ENCODE measurements at places on chromosomes 2 and 18.
A peak's percentile ranks its signal among the peaks of the same experiment; 100 is the strongest.

GRCh38 chr2:239819974-239820555 is 205.1 kb downstream of the NDUFA10 start:
- peak; percentile 77 for DNase-seq

GRCh38 chr2:5926871-5927512 is 234.8 kb downstream of the SOX11 start:
- no peak for DNase-seq

DNA sequence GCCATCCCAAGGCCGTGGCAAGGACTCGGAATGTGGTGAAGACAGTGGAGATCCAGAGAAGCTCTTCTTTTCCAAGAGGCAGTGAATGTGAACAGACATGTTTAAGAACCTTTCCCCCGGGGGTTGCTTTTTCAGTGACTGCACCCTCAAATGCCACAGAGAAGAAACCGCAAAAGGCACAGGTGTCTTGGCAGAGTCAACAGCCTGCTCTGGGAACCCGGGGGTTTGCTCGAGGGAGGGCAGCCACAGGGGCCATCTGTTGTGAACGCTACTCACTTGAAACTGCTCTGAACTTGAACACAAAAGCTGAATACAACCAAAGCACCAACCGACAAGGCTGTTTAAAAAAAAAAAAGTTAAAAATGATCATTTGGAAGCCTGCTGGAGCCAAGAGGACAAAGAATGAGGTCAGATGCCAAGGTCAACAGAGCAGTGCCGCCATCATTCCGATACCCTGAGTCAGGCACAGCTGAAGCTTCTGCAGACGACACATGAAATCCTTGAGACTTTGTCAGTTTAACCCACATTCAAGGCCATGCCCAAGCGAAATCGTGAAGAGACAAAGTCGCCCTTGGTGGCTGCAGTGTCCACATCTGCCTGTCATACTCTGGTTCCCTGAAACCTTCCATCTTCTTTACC is 47.4 kb downstream of the PSMG2 start:
- DNase-seq, result no peak

GRCh38 chr18:23758281-23758680 is 69.0 kb downstream of the LAMA3 start:
- DNase-seq, result no peak

DNA sequence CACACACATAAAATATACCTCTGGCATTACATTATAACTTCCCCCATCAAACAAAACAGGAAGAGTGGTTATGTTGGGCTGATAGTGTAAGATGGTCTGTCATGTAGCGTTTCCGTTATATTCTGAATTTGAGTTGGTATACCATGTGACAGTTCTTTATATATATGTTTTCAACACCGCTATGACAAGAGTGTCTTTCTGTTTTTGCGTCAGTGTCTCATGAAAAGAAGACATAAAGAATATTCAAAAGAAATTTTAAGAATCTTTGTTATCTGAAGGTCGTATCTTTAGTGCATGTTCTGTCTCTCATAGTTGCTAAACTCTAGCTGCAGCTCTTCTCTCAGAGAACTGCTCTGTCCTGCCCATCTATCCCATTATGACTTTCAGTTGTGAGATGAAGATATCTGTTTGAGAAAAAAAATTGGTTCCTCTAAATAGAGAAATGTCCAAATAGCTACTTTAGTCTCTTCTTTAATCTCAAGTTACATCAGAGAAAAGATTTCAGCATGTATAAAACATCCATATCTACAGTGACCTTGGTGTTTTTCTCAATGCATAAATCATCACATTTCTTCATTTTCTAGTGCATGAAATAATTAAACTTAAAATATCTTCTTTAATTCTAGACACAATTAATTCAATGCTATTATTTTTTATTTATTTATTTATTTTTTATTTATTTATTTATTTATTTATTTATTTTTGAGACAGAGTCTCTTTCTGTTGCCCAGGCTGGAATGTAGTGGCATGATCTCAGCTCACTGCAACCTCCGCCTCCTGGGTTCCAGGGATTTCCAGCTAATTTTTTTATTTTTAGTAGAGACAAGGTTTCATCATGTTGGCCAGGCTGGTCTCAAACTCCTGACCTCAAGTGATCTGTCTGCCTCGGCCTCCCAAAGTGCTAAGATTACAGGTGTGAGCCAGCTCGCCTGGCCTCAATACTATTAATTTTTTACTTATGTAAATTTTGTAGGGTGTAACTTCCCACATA is 24.3 kb upstream of the PSME4 start:
- DNase-seq, result no peak

GRCh38 chr2:168727904-168728470 is 74.5 kb upstream of the NOSTRIN start:
- DNase-seq, result no peak

GRCh38 chr2:198476007-198476406 is 671.6 kb downstream of the PLCL1 start:
- no peak for DNase-seq

DNA sequence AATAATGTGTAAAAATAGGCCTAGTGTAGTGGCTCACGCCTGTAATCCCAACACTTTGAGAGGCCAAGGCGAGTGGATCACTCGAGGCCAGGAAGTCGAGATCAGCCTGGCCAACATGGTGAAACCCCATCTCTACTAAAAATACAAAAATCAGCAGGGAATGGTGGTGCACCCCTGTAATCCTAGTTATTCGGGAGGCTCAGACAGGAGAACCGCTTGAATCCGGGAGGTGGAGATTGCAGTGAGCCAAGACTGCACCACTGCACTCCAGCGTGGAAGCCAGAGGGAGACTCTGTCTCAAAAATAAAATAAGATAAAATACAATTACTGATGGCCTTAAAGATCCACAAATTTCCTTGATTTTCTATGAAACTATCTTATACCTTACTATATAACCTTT is 3.8 kb downstream of the ATF2 start:
- no peak for DNase-seq

GRCh38 chr2:6249557-6249956 is 557.4 kb downstream of the SOX11 start:
- no peak for DNase-seq

DNA sequence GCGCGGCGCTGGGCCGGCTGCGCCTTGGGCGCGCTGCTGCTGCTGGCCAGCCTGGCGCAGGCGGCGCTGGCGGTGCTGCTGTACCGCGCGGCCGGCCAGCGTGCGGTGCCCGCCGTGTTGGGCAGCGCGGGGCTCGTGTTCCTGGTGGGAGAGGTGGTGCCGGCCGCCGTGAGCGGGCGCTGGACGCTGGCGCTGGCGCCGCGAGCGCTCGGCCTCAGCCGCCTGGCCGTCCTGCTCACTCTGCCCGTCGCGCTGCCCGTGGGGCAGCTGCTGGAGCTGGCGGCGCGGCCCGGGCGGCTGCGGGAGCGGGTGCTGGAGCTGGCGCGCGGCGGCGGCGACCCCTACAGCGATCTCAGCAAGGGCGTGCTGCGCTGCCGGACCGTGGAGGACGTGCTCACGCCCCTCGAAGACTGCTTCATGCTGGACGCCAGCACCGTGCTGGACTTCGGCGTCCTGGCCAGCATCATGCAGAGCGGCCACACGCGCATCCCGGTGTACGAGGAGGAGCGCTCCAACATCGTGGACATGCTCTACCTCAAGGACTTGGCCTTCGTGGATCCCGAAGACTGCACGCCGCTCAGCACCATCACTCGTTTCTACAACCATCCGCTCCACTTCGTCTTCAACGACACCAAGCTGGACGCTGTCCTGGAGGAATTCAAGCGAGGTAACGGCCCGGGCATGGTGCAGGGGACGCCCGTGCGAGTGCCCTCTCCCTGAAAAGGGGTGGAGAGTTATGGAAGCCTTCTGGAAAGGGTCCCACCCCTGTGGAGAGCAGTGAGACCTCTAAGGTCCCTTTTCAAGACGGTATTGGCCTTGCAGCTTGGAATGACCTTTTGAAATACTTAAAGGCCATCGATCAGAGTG is 1.0 kb downstream of the CNNM3 start:
- no peak for DNase-seq

- DNase-seq, result no peak
These were observed 82.3 kb downstream of the ANTXR1 start for GRCh38 chr2:69095305-69095704.

- DNase-seq, result no peak
These were observed 766 bp downstream of the PDE6D start for GRCh38 chr2:231780123-231780908.

- no peak for DNase-seq
These were observed 323.2 kb upstream of the THSD7B start for GRCh38 chr2:136441979-136442714.

DNA sequence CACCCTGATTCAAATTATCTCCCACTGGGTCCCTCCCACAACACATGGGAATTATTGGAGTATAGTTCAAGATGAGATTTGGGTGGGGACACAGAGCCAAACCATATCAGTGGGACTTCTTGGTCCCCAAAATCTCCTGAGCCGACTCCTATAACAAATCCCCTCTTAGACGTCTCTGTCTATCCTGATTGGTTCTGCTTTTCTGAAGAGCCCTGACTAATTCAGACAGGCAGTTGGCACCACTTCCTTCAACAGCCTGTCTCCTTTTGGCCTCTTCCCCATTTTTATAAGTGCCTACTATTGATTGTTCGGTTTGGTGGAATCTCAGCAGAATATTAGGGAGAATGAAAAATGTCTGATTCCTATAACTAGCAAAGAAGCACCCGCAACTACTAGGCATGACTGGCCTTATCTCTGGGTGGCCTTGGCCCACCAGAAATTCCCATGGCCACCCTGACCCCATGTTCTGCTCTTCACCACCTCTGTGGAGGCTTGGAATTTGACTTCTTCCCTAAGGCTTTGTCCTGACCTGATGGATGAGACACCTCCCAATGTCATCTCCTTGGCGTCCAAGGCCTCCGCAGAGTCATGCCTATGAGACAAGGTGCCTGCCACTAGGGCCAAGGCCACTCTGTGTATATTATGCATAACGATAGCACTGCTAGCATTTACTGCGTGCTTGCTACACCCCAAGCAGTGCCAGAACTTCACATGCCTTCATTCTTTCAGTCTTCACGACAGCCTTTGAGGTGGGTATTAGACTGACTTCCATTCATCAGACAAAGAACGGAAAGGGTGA is 218.9 kb upstream of the COPS8 start:
- no peak for DNase-seq

- no peak for DNase-seq
These were observed 71.7 kb downstream of the LIMS1 start for GRCh38 chr2:108605947-108606346.

- DNase-seq, result no peak
These were observed 13.0 kb upstream of the LAPTM4A start for GRCh38 chr2:20064421-20064820.

- no peak for DNase-seq
These were observed 32.4 kb downstream of the ID2 start for GRCh38 chr2:8714283-8714682.

- no peak for DNase-seq
These were observed 650.8 kb downstream of the DCDC2C start for GRCh38 chr2:4354164-4354563.

DNA sequence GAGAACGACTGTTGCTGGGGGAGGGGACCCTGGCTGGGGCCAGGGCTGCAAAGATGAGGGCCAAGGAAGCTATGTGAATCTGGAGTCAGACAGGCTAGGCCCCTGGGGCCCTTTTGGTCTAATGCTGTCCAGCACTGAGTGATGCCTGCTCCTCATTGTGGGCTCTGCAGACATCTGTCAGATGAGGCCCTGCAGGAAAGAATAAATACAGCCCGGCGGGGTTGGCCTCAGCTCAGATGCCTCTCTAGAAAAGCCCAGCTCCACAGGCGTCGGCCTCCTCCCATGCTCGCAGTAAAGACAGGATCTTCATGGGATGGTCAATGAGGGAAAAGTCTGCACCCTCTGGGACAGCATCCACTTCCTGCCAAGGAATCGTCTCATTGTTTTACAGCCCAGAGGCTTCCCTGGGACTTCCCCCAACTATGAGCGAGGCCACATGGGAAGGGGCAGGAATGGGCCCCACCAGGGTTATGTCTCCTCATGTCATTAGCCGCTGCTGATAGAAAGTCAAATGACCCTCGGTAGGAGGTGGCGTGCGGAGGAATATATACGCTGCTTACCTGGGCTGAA is 125.8 kb upstream of the GLI2 start:
- no peak for DNase-seq

DNA sequence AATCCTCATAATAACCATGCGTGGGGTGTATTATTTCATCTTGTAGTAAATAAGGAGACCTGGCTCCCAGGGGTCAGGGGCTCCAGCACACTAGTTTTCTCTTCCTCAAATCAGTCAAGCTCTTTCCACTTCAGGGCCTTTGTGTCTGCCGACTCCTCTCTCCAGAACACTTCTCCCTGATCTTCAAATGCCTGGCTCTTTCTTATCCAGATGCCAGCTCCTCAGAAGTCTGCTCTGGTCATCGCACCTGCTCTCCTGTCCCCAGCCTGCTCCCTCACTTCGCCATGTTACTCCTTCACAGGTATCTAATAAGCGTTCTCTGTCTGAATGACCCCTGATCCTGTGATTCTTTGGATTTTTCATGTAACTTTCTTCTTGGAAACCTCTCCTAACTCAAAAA is 62.0 kb downstream of the GYPC start:
- no peak for DNase-seq

DNA sequence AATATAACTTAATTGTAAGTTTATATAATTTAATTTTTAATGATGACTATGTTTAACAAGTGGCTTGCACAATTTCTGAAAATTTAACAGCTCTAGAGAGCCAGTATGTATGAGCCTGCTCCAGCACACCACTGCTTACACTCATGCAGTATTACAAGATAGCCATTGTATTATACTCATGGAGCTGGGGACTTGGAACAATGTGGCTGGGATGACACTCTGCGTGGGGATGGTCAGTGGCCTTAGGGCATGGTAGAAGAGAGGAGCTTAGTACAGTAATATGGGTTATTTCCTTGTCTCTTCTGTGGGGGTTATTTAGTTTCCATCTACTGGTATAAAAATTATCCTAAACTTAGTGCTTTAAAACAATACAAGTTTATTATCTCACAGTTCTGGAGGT is 105.1 kb upstream of the STON1 start:
- DNase-seq, result no peak

- no peak for DNase-seq
These were observed 64.4 kb downstream of the KLHL29 start for GRCh38 chr2:23449413-23449812.
